ENCODE measurements at places on chromosomes 5 and 9.

GRCh38 chr5:21573416-21574314 lies 1279.5 kb downstream of the CDH12 start:
- DNase-seq = no peak

GRCh38 chr9:133977421-133978201 lies 14.5 kb downstream of the VAV2 start:
- DNase-seq = no peak

DNA sequence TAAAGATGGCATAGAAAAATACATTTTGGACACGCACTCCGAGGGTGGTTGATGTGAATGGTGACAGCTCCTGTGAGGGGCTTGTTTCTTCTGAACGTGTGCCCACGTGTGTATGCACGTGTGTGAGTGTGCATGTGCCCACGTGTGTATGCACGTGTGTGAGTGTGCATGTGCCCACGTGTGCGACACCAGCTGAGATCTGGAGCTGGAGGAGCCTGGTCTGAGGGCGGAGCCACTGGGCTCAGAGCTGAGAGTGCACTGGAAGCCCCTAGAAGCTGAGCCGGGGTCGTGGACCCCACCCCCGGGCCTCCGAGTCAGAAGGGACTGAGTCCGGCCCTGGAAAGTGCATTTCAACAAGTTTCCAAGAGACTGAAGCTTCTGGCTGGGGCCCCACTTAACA lies 282.5 kb upstream of the IRX4 start:
- no peak for DNase-seq

- no peak for DNase-seq
Measured at GRCh38 chr9:27408001-27408400, 111.1 kb upstream of the EQTN start.

DNA sequence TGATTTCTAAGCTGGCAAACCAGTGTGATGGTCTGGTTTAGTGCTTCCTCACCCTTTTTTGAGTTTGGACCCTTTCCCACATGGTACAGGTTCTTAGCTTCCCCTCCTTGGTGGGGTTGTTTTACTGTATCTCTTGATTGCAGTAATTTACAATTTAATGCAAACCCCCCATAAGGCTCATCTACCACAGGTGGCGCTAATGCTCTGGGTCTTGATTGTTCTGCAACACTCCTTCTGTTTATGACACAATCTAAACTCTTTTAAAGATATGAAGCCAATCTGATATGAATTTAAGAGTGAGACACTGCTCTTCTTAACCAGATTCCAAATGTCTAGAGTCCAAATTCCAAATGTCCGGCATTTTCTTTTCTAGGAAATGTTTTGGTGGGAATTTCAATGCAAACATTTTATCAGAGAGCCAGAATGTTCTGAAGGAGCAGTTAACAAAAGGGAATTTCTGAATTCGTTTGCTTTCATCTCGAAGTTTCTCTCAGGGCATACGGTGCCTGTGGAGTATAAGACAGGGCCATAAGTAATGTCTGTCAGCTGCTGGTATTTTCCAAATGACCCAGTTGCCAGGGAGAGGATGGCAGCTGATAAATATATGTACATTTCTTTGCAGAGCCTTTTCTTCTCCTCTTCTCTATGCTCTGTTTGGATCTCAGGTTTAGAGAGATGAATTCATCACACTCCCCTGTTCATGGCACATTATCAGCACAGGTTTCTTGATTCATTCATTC lies 246.8 kb downstream of the ARHGAP26 start:
- peak; percentile 68 for DNase-seq

DNA sequence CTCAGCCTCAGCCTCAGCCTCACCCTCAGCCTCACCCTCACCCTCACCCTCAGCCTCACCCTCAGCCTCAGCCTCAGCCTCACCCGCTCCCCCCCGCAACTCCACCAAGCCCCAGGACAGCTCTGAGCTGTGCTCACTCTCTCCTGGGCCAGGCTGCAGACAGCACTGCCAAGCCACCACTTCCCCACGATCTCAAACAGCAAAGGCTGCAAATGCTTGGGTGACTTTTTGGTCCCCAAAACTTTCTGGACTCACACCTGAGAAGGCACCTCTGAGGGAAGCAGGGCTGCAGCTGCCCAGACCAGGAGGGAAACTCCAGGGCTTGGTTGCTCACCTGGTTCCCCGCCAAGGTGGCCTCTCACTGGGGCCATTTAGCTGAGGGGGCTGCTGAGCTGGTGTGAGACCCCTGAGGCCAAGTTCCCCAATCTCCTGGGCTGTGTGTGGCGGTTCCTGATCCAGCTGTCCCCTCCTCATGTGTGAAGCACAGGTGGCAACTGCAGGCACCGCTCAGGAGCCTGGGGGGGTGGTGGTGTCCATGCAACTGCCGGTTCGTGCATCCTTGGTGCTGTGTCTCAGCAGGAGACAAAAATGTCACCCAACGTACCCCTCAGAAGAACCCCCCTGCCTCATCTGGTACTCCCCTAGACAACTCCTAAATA lies 17.8 kb downstream of the MRPL36 start:
- DNase-seq = no peak

DNA sequence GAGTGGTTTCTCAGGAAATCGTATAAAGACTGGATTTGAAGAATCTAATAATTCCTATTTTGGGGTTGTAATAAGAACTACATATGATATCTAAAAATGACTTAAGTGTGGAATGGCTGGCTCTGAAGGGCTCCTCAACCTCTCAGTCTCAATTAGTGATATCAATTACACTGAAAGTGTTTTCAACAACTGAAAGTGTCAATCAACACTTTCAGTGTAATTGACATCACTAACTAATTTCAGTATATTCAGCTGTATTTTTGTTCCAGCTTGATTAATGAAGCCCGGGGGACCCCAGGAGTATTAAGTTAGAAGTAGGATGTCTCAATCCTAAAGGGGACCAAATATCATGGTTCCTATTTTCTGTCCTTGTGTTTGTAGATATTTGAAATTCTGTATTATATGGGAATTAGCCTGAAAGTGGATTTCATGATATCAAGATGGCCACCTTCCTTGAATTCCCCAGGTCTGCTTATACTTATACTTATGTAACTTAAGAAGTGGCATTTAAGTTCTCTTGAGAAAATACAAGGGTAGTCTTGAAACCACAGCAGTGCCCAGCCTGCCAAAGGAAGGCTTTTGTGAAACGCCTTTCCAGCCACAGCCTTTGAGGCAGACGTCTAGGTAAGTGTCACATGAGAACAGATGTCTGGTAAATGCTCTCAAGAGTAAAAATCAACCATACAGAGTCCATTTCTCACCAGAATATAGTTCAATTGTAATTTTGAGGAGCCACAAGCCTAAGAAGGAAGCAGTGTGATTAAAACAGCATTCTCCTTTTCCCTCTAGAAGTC lies 4.6 kb downstream of the BASP1 start:
- DNase-seq = no peak

GRCh38 chr5:8446179-8446578 lies 577.2 kb downstream of the MTRR start:
- no peak for DNase-seq

- no peak for DNase-seq
Measured at GRCh38 chr5:74017786-74018211, 391.8 kb downstream of the ARHGEF28 start.

- no peak for DNase-seq
Measured at GRCh38 chr9:76904661-76905457, 1.1 kb downstream of the PRUNE2 start.
